ENCODE measurements at places on chromosomes 5 and 9. TPM values are rescaled to one million over a fixed set of nuclear protein-coding genes. Genes with fewer than 3 reads are reported as not detected.

The MED22 gene
- total RNA-seq: 44.8 TPM

The TICAM2 gene
- total RNA-seq: 0.51 TPM

The VCAN gene
- 0.68 TPM for total RNA-seq

The TUT7 gene
- total RNA-seq: 45.4 TPM

- peaks cover 39% of the 10 kb centered on the region for H3K36me3 ChIP-seq
- no peak for DNase-seq
- no peak overlapping the region for H3K27ac ChIP-seq
Measured at GRCh38 chr5:133017964-133018363, 8.4 kb downstream of the ZCCHC10 start.

DNA sequence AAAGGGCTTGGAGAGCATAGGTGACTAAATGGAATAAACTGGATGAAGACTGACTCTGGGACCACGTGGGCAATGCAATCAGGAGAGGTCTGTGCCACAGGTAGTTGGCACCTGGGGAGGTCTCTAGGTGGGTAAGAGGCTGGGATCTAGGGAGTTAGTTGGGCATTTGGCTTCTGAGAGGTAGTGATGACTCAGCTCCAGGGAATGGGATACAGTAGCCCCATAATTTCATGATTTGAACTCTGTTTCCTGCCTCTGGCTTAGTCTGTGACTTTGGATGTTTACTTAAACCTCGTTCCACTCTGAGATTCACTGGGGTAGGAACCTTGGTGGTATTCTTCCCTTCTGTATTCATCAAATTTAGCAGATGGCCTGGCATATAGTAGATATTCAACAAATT lies 240.8 kb downstream of the KIF4B start:
- H3K4me3 ChIP-seq: no peak overlapping the region
- no peaks in the 10 kb centered on the region for H3K27me3 ChIP-seq
- H3K36me3 ChIP-seq: no peaks in the 10 kb centered on the region

- no peaks in the 10 kb centered on the region for H3K36me3 ChIP-seq
- no peak overlapping the region for H3K27ac ChIP-seq
- peaks cover 9% of the 10 kb centered on the region for H3K4me1 ChIP-seq
- no peak overlapping the region for H3K4me3 ChIP-seq
Measured at GRCh38 chr9:98971168-98971914, 27.6 kb downstream of the COL15A1 start.

DNA sequence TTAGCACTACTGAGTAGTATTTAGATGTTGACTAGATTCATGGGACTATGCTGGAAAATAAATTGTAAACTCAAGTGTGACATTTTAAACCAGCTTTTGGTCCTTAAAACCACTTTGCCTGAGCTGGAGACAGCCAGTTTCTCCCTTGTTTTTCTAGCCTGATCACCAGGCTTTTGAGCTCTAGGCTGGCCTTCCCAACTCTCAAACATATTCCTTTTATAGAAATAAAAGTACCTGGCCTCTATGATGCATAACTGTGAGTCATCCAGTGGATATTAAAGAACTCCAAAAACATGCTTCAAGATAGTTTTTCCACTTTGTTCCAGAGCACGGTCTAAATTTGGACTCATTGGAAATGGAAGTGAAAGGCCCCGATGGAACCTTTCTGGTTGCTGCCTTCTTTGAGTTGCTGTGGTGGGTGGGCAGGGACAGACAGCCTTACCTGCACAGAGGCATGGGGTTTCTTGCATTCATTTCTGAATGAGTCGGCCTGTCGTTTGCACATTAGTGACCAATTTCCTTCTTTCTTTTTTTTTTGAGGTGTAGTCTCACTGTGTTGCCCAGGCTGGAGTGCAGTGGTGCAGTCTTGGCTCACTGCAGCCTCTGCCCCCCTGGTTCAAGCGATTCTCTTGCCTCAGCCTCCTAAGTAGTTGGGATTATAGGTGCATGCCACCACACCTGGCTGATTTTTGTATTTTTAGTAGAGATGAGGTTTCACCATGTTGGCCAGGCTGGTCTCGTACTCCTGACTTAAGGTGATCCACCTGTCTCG lies 43.1 kb downstream of the TRIO start:
- H3K4me3 ChIP-seq: no peak overlapping the region
- no peak for DNase-seq
- H3K36me3 ChIP-seq: no peaks in the 10 kb centered on the region
- no peaks in the 10 kb centered on the region for H3K27me3 ChIP-seq

DNA sequence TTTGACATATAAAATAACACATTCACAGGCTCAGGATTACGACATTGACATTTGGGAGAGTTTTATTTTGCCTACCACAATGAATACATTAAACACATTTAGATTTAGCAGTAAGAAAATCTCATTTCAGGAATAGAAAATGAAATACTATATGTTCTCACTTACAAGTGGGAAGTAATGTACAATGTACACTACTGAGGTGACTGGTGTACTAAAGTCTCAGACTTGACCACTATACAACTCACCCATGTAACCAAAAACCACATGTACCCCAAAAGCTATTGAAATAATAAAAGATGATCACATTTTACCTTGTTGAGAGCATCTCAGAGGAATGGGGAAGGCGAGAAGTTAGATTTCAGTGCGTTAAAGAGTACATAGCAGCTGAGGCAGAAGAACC lies 1202.4 kb upstream of the SEMA6A start:
- no peak overlapping the region for H3K27ac ChIP-seq
- no peak for DNase-seq
- H3K4me1 ChIP-seq: no peaks in the 10 kb centered on the region
- H3K4me3 ChIP-seq: no peak overlapping the region
